ENCODE measurements at places on chromosomes 12 and 14.

DNA sequence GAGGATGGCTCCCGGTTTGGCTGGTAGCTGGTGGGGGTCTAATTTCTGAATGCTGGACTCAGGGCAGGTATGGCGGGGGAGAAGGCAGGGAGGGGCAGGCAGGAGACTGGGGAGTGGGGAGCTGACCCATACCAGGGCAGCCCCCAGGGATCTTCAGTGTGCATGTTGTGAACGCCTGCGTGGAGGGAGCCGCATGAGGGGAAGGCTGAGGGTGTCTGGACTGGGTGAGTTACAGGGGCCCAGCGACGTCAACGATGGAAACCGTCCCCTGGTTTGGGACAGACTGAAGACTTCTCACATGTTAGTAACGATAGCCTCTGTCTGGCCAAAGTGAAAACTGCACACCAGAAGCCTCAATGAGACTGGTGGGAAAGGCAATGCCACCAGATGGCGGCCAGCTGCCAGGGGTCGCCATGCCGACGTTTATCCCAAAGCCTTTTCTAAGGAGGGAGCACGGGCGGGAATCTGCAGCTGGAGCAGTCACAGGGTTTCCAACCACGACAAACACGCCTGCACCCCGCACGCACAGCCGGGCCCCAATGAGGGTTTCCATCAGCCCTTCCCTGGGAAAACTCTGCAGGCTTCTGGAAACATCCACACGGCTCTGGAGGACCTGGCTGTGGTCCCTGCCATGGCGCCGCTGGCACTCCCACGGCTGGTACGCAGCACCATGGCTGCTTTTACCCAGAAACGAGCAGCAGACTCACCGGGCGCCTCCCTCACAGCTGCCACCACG is 14.0 kb downstream of the PGAM5 start:
- DNase-seq = peak; percentile 37

- DNase-seq = no peak
Observed at GRCh38 chr14:20801726-20802125, 918 bp downstream of the RNASE1 start.

DNA sequence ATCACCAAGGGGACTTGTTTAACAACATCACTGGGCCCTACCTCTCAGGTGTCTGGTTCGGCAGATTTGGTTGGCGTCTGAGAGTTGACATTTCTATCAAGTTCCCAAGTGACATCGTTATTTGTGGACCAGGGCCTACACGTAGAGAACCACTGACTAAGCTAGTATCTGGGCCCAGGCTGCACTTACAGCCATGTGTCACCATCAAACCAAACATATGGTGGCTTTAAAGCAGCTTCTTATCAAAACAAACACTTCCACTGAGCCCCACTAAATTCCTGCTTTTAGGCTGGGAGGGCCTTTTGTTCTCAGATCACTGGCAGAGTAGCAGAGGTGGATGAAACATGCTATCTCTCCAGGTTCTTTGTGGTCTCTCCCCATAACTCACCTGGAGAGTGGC is 220.5 kb downstream of the PELI2 start:
- DNase-seq = peak; percentile 41

- DNase-seq = no peak
Observed at GRCh38 chr14:33932033-33932432, 18.8 kb downstream of the EGLN3 start.

DNA sequence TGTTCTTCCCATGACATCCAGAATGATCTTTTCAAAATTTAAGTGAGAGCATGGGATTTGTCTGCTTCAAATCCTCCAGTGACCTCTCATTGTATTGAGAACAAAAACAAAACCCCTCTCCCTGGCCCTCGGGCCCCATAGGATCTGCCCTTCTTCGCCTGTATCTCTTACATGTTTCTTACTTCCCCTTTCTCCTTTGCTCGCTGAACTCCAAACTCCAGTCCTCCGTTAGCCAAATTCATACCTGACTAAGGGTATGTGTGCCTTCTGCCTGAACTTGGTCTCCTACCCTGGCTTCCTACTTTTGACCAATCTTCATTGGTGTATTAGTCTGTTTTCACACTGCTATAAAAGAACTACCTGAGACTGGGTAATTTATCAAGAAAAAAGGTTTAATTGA is 13.2 kb upstream of the TSPAN11 start:
- no peak for DNase-seq

- no peak for DNase-seq
Observed at GRCh38 chr14:44027397-44027796, 479.7 kb downstream of the FSCB start.

DNA sequence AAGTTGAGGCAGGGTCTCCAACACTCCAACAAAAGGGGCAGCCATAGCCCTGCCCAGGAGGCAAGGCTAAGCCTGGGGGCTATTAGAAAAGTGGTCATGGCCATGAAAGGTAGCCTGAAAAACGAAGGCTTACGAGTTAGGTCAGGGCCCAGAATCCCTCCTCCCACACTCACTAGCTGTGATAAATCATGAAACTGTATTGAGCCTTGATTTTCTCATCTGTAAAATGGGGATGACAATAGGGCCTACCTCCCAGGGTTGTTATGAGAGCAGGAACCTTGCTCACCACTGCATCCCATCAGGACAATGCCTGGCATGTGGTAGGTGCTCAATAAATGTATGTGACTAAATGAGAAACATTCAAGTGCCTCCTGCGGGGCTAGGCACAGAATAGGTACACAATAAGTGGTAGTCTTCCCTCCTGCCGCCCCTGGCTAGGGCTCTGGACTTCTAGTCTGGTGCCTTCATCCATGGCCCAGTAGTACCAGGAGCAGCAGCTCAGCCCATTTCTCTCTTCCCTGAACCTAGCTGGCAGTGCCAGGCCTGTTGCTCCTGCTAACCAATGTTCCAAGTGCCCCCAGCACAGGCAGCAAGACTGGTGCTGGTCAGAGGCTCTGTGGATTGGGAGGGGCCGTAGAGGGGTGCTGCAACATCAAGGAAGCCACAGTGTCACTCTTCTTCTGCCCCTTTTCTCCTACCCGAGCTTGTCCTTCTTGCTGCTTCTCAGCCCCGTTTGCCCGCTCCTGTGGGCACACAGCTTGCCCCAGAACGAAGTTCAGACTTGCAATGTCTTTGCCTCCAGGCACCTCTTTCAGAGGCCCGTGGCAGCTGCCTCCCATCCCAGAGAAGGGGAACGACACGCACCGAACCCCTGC is 7.8 kb downstream of the PGF start:
- DNase-seq = no peak

GRCh38 chr12:49093792-49094159 is 825 bp downstream of the DHH start:
- DNase-seq = peak; percentile 28

GRCh38 chr12:88556213-88556774 is 24.0 kb downstream of the KITLG start:
- DNase-seq = peak; percentile 10

DNA sequence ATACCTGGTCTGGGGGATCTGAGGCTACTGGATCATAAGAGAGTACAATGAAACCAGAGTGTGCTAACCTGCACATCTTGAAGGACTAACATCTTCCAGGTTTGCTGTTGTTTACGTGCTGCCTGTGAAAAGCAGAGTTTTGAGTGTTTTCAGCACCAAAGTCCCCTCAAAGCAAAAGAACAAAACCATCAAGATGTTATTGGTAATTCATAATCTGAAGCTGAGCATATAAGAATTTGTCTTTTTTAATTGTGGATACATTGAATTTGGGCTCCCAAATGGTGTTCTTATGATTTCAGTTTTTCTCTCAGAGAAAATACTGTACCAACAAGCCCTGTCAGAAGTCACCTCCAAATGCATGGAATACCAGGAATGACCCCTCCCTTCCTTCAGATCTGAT is 110.2 kb downstream of the BTG1 start:
- DNase-seq = no peak

DNA sequence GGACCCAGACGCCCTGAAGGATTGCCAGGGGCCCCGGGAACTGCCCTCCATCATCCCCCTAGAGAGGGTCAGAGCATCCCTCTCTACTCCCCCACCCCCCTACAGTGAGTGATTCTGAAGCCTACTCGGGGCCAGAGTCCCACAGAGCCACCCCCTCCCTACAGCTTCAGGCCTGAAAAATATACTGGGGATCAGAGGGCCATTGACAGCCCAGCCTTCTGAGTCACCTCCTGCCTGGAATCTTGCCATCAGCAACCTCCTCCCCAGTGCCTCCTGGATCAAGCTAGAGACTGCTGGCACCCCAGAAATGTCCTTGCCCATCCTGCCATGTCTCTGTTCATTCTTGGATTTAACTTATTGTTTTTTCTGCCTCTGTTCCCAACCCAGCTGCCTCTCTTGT is 21.7 kb upstream of the MIA2 start:
- no peak for DNase-seq

DNA sequence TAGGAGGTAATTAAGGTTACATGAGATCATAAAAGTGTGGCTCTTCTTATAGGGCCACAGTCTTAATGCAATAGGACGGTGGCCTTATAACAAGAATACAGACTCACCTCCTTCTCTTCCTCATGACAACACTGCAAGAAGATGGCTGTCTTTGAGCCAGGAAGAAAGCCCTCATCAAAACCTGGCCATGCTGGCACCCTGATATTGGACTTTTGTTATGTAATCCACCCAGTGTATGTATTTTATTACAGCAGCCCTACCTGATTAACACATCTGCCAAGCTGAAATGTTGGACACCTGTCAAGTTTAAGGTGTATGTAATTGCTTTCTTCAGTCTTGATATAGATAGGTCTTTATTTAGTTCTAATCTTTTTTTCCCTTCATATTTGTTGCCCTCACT is 217.0 kb downstream of the GPHN start:
- no peak for DNase-seq

DNA sequence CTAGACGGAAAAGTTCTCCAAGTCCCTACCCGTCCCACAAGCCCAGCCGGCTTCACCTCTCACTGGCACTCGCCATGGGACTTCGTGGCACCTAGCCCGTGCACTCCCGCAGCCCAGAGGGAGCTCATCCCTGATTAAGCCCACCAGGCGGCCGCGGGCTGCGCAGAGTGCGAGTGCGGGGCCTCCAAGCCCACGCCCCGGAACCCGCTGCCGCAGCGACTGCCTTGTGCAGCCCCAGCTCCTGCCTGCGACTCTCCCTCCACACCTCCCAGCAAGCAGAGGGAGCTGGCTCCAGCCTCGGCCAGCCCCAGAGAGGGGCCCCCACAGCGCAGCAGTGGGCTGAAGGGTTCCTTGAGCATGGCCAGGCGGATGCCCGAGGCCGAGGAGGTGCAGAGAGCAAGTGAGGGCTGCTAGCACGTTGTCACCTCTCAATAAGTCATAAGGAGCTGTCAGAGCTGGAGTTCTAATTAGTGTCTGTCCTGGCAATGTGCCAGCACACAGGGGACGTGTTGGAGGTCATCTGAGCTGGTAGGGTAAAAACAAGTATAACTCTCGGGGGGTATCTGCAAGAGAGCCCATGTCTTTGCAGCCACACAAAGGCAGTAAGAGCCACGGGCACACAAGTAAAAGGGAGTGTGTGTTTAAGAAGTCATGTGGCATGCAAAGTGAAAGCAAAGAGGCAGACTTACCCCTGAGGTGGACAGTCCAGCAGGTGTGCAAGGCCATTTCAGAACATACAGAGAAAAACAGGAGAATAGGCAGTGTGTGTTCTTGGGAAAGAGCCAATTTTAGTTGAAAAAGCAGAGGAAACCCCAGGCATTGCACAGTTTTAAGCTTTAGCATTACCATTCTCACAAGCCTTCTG is 27.1 kb upstream of the TMTC2 start:
- DNase-seq = no peak

DNA sequence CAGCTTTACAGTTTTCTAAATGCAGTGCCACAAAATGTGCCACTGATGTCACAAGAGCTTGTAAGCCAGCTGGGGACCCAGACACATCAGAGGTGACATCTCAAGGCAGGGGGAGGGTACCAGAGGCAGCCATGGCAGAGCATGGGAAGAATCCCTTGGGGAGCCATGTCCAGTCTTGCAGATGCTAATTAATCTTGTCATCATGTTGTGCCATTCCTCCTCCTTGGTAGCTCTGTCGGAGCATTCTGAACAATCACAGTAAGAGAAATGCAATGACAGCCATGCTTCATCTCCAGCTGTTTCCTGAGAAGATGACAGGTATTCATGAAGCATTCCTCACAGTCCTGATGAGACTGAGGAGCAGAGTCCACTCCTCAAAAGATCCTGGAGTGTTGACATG is 287.9 kb downstream of the RPAP3 start:
- no peak for DNase-seq

DNA sequence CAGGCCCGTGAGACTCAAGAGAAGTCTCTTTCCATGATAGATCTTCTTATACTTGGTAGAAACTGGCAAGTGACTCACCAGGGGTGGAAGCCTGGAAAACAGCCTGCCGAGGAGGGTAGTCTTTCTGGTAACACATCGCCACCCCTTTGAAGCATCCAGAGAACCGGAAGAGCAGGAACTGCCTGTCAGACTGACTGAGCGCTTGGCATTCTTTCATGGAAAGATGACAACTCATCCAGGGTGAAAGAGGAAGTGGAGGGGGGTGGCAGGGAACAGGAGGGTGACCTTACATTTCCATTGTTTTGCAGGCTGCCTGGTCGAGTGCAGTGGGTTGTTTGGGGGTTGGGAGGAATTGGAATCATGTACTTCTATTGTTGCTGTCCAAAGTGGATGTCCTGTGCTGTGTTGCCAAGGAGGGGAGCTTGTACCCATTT is 34.5 kb downstream of the PRKCH start:
- peak; percentile 46 for DNase-seq

DNA sequence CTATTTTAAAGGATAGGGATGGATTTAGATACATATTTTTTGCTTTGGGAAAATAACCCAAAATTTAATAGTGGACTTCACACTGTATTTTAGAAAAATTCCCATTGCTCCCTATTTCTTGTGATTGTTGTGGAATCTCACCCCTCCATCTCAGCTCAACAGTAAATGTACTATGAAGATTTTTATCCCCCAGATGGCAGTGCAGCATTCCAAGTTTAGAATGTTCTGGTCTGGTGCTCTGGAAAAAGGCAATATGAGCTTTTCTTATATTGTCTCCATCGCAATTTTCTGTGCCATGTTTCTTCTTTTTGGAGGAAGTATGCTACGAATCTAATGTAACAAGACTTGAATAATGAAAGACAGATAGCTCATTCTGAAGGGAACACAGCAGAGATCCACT is 471.7 kb upstream of the SYT1 start:
- DNase-seq = peak; percentile 65

DNA sequence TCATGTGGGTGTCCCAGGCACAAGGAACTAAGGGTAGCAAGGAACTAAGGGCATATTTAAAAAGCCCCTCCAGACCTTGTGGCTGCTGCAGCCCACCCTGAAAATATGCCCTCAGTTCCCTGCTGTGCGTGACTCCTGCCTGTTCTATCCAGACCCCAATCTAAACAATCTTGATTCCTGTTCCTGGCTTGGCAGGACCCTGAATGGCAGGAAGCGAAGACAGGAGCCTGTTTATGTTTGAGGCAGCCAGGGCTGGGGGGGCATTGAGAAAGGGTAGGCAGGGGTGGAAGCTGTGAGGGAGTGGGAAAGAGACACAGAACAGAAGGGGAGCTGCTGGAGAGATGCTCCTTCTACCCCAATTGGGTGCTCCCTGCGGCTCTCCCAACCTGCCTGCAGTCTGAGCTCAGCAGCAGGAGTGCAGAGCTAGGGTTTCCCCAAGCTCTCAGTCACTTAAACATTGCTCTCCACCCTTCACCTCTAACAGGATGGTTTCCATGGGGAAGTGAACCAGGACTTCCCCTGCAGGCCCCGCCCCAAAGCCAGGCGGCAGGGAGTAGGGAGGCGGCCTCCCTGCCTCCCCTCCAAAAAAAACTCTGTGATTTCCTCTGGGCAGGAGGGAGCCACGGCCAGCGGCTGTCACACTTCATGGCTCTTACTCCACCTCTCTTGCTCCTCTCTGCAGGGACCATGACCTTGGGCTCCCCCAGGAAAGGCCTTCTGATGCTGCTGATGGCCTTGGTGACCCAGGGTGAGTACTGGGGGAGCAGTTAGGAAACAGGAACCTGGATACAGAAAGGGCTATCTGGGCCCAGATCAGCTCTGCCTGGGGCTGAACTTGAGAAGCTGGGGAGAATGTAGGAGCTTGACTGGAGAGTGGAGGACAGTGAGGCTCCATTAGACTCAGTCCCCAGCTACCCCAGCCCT is 4.7 kb downstream of the ACVRL1 start:
- no peak for DNase-seq

Data from foreskin fibroblast (primary cell).